ENCODE measurements at places on chromosomes 11 and 22.

GRCh38 chr22:25153961-25154666 lies 45.5 kb upstream of the CRYBB3 start:
- no peak for DNase-seq

GRCh38 chr22:40709752-40710413 lies 30.6 kb downstream of the MCHR1 start:
- no peak for DNase-seq

- DNase-seq: no peak
These were observed 54.1 kb upstream of the BDNF start for GRCh38 chr11:27754035-27755017.

DNA sequence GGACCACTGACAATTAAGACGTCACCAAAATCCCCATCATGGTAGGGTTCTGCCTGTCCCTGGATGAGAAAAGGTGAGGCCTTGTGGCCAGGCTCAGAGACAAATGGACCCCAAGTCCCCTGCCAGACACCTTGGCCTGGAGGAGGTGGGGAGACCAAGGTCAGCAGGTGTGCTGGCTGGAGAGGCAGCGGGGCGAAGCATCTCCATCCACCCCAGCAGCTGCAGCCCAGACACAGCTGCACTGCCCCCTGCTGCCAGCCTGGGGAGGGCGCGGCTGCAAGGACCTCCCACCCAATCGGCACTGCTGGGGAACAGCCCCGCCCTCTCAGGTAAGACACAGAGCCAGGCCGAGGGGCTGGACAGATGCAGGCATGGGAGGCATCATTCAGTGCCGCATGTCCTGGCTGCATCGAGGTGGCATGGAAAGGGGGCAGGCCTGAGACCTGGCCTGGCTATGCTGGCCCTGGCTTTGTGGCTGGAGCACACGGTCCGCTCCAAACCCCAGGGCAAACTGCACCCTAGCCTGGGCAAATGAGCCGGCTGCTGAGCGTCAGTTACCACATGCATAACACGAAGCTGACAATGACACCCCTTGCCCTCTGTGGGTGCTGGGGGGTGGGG lies 12.2 kb upstream of the MFNG start:
- peak; percentile 78 for DNase-seq

DNA sequence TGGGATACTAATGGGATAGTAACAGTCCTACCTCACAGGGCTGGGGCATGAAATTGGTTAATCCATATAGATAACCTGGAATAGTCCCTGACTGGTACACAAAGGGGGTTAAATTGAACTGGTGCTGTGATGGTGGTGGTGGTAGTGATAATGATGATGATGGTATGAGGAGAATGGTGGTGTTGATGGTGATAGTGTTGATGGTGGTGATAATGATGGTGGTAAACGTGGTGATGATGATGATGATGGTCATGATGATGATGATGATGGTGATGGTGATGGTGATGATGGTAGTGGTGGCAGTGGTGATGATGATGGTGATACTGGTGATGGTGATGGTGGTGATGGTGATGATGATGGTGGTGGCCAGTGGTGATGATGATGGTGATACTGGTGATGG lies 38.7 kb downstream of the SMIM38 start:
- DNase-seq: no peak

GRCh38 chr11:14852571-14853177 lies 39.4 kb downstream of the CYP2R1 start:
- no peak for DNase-seq

- DNase-seq: no peak
These were observed 53.7 kb upstream of the MTMR2 start for GRCh38 chr11:95977534-95978174.

DNA sequence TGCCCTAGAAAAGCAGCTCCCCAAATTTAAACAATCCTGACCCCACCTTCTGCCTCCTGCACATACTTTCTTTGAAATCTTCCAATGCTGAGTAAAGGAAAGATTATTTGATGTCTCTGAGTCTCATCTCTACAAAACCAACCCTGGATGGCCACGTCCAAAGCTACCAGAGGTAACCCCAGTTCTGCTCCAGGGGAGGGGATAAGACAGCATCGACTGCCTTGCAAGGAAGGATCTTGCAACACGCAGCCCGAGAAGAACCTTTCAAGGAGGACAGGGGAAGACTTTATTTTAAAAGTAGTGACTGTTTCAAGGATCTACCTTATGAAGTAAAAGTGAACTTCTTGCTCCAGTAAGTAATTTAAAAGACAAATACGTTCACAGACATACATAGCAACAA lies 66.5 kb upstream of the TMEM45B start:
- DNase-seq: no peak

- DNase-seq: no peak
These were observed 271.8 kb upstream of the B3GAT1 start for GRCh38 chr11:134683860-134684259.

DNA sequence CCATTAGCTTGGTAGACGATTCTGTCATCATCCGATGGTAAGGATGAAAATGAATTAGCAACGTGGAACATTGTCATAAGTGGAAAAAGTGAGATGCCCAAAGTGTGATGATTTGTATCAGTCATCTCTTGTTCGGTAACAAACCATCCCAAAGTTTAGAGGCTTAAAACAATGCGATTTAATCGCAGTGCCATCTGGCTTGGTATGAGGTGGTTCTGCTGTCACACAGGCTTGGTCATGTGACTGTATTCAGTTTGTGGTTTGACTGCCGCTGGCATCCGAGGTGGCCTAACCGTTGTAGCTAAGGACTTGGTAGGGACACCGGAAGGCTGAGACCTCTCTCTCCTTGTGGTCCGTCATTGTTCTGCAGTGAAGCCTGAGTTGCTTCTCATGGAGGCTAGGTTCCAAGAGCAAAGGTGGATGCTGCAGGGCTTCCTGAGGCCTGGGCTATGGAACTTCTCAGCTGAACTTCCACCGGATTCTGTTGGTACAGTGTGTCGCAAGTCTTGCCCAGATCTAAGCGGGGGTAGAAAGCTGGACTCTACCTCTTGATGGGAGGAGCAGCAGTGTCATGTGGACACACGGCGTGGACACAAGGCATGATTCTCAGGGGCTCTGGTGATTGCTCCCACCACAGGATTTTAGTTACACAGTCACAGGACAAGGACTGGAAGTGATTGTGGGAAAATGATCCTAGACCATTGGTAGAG lies 36.3 kb downstream of the BCR start:
- peak; percentile 36 for DNase-seq

DNA sequence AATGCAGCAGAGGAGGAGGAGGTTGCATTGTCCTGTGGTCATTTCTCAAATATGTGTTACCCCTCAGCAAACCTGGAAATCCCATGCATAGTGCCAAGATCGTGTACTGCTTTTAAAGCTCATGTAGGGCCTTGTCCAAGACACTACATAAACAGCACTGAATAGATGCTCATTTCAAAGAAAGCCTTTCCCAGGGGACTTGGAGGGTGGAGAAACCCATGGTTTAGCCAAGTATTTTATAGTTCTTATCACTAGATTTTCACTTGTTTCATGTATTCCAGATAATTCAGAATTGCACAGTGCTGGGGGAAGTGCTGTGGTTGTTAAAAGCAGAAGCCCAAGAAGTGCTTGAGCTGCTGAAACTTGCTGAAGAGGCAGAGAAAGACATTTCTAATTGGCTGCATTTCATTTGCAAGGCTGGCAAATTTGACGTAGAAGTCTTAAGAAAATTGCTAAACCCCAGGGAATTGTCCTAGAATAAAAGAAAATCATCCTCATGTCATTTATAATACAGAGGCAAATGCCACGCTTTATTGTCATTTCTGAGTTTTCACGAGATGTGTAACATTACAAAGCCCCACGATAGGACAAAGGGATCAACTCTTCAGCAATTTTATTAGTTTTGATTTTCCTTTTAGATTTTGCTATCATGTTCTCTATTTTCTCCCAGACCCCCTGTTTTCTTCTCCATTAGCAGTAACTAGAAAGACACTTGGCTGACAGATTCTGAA lies 20.1 kb downstream of the CSRP3 start:
- DNase-seq: no peak

DNA sequence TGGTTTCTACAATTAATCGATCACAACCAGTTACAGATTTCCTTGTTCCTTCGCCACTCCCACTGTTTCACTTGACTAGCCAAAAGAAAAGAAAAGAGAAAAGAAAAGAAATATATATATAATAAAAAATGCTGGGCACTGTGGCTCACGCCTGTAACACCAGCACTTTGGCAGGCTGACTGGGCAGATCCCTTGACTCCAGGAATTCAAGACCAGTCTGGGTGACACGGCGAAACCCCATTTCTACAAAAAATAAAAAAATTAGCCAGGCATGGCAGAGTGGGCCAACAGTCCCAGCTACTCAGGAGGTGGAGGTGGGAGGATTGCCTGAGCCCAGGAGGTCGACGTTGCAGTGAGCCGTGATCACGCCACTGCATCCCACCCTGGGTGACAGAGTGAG lies 83.8 kb downstream of the NAT10 start:
- no peak for DNase-seq

DNA sequence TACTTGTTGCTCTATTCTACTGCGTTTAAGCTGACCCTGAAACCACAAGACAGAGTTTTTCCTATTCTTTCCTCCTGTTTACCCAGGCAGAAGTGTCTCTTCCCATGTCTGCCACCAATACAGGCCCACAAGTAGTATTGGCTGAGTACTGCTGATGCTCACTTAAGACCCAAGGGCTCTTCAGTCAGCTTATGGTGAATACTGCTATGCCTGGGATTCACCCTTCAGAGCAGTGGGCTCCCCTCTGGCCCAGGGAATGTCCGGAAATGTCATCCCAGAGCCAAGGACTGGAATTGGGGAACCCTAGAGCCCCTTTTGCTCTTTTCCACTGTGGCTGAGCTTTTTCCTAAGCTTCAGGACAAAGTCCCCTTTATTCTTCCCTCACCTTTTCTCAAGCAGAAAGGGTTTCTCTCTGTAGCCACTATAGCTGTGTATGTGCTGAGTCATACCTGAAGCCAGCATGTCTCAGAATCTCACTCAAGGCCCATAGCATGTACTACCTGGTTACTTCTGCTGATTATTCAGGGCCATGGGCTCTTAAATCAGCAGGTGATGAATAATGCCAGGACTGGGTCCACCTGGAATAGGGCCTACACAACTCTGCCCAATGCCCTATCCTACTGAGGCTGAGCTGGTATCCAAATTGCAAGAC lies 745.8 kb upstream of the ANO5 start:
- DNase-seq: no peak

GRCh38 chr22:26768952-26769351 lies 111.6 kb downstream of the MIAT start:
- no peak for DNase-seq

DNA sequence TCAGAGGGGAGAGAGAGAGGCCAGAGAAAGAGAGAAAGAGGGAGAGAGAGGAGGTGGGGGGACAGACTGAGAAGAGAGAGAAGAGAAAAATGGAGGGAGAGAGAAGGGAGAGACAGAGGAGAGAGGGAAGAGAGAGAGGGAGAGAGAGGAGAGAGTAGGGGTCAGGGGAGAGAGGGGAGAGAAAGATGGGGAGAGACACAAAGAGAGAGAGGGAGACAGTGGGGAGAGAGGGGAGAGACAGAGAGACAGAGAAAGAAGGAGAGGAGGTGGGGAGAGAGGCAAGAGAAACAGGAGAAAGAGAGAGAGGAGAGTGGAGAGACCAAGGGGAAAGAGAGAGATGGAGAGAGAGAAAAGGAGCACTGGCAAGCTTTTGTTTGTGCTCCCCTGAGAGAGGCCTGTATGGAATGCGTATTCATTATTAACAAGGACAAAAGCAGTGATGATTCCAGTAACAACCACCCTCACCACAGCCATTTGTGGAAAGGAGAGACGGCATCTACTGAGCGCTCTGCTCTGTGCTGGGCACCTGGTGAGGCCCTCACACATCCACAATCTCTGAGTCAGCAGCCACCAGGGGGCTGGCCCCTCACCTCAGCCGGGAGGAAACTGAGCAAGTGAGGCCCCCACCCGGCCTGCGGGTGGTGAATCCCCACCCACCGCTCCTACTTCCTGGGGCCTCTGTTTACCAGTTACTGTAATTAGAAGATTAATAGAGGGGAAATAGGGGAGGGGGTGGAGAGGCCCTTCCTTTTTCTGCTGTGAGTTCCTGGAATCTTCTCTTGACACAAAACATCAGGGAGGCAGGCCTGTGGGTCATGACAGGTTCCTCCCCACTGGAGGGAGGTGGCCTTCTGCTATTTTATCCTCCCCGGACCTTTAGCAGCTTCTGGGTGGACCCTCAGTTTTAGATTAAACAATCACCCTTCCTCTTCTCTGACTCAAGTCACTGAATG lies 14.6 kb upstream of the MIAT start:
- DNase-seq: peak; percentile 88

- DNase-seq: no peak
These were observed 752.3 kb downstream of the OPCML start for GRCh38 chr11:132780046-132780445.

DNA sequence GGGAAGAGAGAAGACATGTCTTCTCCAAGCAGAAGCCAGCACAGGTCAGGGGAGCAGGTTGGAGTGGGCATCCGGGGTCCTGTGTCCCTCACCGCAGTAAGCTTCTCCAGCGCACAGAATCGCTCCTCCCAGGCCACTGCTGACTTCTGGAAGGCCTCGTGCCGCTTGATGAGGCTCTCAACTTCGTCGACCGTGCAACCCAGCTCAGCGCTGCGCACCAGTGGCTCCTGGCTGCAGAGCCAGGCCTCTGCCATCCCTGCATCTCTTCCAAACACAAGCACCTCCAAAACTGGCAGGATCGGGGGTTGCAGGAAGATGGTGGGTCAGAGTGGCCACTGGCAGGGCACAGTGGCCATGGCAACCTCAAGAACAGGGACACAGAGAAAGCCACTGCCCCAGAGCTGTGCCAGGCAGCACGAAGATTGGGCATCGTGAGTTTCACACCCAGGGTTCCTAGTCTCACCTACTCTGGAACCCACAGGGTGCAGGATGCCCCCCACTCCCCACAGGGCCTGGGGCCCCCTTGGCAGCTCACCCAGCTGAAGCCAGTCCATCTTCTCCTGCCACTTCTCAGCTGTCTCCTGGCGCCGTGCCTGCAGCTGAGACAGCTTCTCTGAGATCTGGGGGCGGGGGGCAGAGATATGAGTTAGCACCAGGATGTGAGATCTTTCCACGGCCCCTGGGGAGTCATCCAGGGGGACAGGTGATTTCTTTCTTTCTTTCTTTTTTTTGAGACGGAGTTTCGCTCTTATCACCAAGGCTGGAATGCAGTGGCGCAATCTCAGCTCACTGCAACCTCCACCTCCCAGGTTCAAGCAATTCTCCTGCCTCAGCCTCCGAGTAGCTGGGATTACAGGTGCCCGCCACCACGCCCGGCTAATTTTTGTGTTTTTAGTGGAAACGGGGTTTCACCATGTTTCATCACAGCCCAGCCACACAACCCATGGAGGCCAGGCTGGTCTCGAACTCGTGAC lies 11.2 kb upstream of the RBM4B start:
- DNase-seq: no peak

DNA sequence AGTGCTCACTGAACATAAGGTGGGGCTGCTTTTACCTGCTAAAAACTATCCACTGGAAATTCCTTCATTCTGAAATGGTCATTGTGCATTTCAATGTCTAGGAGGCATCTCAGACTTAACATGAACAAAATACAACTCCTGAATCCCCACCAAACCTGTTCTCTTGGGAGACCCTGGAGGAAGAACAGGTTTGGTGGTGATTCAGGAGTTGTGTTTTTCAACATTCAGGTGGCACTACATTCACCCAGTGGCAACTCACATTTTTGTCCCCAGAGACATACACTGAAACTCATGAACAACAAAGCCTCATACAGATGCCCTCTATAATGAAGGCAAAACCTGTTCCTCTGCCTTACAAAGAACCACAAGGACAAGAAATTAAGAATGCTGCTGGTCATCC lies 64.3 kb upstream of the CYP2D6 start:
- no peak for DNase-seq

All from CD4-positive, alpha-beta T cell (primary cell).